ENCODE measurements at places on chromosomes 4 and X.

DNA sequence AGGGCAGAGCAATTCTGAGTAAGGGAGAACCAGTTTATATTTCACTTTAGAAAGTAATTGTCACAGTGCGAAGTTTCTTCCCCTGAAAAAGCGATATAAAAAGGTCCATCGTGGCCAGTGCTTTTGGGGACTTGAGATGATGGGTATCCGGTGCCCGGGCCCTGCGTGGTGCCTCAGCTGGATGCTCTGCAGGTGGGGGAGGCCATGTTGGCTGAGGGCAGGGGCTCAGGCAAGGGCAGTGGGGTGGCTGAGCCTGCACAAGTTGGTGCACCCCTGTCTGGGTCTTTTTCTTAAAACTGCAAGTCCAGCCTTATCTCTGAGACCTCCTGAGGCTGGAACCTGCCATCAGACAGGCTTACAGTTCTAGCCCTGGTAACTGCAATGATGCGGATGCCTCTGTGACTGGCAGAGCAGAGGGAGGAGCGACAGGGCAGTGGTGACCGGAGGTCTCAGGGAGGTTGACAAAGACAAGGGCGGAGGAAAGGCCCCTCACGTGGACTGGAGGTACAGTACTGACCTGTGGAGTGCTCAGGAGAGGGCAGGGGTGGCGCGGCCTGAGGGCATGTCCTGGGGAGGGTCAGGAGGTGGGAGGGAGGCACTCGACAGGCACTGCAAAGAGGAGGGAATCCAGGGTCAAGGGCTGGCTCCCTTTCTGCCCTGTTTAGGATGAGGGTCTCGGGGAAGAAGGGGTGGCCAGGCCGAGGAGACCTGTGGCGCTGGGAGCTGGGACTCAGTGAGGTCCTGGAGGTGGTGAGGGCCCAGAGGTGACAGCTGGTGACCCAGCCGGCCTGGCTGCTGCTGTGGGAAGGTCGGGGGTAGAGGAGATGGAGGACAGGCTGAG, 1.8 kb downstream of the RGS12 start:
- DNase-seq, result no peak

DNA sequence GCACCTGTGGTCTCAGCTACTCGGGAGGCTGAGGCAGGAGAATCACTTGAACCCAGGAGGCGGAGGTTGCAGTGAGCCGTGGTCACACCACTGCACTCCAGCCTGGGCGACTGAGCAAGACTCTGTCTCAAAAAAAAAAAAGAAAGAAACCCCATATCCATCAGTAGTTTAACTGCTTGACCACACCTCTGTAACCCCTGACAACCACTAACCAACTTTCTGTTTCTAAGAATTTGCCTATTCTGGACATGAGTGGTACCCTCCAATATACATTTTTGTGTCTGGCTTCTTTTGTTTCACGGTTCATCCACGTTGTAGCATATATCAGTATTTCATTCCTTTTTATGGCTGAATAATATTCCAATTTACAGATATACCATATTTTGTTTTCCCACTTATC, 9.1 kb downstream of the PPAT start:
- DNase-seq, result no peak

GRCh38 chr4:76984788-76985211, 35.2 kb downstream of the SEPTIN11 start:
- peak; percentile 16 for DNase-seq

- no peak for DNase-seq
Measured at GRCh38 chr4:84568496-84568895, 14.4 kb upstream of the CDS1 start.
